ENCODE measurements at places on chromosomes 6 and 20.

DNA sequence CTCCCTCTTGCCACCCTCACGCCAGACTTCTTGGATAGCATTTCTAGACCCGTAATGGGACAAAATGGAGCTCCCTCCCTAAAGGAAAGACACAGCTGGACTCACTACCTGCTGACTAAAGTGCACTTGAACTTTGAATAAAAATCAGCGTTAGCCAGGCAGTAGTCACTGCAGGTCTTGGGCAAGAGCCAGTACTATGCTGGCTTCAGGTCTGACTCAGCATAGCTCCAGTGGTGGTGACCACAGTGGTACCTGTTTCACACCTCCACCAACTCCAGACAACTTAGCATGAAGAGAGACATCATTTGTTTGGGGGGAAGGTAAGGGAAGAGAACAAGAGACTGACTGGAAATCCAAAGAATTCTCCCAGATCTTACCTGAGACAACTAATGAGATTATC lies 906.8 kb downstream of the GRIK2 start:
- DNase-seq, result no peak

DNA sequence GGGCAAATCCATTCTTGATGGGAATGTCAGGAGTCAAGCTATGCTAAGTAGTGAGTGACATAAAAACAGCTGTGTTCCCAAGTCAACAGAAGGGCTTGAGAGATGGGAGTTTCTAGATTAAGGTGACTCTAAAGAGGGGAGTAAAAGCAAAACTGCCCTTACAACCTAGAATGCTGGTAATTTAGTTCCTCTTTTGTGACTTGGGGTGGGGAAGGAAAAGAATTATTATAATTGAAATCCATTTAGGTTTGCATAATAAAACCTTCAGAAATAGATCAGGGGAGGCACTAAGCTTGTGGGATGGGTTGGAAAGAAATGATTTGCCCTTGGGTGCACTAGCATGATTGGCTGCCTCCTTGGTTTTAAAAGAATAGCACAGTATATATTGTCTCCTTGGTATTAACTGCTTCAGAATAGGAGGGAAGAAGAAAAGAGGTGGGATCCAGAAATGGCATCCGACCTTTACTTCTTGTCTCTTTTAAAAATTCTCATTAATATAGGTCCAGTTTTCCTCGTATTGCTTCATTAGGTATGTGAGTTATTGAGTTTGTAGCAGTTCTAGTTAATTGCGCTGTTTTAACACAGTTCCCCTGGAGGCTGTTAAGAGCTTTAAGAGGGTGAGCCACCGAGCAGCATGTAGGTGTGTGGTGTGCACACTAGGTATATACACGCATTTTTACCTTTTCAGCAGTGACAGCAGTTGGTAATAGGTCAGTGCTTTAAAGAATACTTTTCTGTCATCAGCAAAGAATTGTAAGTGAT lies 95.3 kb upstream of the VSTM2L start:
- DNase-seq, result no peak

- no peak for DNase-seq
Measured at GRCh38 chr6:74939151-74939708, 266.6 kb downstream of the COL12A1 start.

DNA sequence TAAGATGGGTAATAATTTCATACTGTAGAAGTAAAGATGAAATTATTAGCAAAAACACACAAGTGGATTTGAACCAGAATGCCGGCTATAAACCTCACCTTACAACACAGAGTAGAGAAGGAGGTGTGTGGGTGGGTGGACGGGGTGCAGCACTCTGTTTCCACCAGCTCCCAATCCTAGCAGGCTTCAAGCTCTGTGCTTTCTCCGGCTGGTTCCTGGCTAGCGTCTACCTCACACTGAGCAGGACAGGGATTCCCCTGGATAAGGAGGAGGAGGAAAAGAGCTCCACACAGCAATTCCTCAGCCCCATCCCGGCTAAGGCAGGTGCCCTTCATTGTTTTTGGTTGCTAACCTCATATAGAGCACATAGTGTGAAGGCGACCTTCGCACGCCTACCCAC lies 453.3 kb downstream of the C6orf118 start:
- no peak for DNase-seq

DNA sequence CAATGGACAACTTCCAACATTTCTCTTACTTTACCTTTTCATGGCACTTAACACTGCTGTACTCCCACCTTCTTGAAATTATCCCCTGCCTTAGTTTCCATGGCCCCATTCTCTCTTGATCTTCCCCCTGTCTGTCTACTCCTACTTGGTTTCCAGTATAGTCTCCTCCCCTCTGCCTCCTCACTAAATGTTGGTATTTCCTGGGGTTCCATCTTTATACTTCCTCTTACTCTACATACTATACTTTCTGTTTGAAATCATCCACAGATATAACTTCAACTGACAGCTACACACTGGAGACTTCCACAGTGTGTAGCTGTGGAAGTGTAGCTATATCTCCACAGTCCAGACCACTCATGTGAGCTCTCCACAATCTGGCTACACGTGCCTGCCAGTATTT lies 13.5 kb downstream of the ZHX3 start:
- no peak for DNase-seq

DNA sequence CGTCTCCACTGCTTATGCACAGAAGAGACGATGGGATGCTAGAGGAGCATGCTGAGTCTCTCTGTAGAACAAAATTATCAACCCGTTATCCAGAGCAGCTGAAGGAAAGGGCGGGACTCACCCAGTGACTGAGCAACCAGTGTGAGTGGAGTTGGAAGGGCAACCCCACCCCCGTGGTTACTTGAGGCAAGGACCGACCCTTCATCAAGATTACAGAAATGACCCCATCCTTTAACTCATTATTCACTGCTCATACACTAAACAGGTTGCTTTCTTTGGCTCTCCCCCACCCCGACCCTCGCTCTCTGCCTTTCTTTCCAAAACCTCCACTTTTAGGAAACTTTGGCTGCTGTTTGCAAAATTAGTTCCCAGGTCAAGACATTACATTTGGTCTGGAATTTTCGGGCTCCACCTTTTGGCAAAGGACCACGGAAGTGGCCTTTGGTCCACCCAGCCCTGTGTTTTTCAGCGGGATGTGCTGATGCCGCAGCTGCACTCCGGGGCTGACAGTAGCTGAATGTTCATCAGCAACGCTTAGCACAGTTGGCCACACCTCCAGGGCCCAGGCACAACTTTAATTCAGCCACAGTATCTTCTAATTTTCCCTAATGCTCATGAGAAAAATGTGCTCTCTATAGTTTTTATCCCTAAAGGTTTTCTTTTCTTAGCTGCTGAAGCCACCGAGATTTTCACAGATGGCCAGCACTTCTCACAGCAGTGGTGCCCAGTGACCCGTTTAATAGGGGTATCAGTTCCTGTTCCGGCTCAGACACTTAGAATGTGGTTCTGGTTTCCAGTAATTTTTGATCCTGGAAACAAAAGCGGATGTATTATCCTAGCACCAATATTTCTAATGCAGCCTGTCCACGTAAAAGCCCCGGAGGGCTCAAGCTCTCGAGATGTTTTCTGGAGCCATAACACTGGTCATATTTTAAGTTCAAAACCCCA lies 103.6 kb upstream of the NXT1 start:
- peak; percentile 24 for DNase-seq

GRCh38 chr6:110342759-110343158 lies 15.4 kb downstream of the METTL24 start:
- no peak for DNase-seq

GRCh38 chr20:12411246-12411940 lies 493.7 kb downstream of the BTBD3 start:
- DNase-seq, result no peak

- DNase-seq, result peak; percentile 63
Measured at GRCh38 chr6:52416629-52417151, 3.5 kb upstream of the EFHC1 start.

- DNase-seq, result no peak
Measured at GRCh38 chr6:165679326-165679725, 16.3 kb upstream of the PDE10A start.

Data from GM20000 (cell line).